ENCODE measurements at places on chromosomes 12 and 14.

DNA sequence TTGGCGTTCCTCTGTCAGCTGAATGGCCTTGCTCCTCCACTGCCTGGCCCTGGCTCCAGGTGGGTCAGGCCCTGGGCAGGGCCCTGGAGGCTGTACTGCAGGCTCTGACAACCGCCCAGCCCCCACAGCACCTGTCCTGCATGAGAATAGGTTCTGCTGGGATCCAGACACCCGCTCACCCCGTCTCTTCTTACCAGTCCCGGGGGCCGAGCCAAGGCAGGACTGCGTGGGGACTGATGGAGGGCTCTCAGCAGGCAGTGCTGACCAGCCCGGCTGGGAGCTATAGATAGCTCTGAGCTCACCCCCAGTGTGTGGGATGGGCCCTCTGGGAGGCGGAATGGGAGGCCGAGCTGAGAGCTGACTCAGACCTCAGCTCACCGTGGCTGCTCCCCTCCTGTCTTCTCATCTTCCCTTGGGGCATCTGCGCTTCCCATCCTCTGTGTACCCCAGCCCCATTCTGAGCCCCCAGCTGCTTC lies 39.6 kb downstream of the TEAD4 start:
- DNase-seq, result peak; percentile 16

GRCh38 chr14:68657300-68658028 lies 135.4 kb downstream of the ZFP36L1 start:
- DNase-seq, result no peak

DNA sequence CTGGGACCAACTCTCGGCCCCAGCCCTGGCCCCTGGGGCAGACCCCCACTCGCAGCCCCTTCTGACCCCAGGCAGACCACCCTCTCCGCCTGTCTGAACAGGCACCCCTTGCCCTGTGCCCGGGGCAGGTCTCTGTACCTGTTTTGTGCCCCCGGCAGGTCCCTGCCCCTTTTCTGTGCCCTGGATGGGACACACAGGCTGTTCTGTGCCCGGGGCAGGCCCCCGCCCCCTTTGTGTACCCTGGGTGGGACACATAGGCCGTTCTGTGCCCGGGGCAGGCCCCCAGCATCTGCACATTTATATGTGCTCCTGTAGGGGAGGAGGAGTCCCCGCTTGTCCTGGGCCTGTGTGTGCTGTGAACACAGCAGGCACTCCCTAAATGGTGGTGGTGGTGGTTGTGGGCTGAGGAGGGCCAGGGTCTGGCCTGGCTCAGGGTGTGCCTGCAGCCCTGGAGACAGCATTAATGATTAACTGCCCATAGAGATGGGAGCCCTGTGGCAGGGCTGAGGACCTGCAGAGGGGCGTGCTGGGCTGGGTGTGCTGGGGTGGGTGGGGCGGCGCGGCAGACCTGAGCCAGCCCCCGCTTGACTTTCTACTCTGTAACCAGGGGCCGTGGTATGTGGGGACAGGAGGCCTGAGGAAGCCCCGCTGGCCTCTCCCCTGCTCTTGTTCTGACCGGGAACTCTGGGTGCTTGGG lies 3.7 kb downstream of the FBRSL1 start:
- no peak for DNase-seq

DNA sequence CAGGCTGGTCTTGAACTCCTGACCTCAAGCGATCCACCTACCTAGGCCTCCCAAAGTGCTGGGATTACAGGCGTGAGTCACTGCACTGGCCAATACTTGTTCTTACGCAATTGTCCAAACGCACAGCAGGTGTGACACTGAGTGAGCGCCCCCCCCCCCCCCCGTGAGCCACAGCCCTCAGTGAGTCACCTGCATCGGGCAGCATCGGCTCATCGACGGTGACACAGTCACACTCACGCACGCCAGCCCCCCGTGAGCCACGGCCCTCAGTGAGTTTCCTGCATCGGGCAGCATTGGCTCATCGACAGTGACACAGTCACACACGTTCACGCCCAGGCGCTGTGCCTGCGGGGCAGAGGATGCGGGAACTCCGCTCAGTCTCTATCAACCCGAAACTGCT lies 42.5 kb downstream of the GALNT9 start:
- no peak for DNase-seq

DNA sequence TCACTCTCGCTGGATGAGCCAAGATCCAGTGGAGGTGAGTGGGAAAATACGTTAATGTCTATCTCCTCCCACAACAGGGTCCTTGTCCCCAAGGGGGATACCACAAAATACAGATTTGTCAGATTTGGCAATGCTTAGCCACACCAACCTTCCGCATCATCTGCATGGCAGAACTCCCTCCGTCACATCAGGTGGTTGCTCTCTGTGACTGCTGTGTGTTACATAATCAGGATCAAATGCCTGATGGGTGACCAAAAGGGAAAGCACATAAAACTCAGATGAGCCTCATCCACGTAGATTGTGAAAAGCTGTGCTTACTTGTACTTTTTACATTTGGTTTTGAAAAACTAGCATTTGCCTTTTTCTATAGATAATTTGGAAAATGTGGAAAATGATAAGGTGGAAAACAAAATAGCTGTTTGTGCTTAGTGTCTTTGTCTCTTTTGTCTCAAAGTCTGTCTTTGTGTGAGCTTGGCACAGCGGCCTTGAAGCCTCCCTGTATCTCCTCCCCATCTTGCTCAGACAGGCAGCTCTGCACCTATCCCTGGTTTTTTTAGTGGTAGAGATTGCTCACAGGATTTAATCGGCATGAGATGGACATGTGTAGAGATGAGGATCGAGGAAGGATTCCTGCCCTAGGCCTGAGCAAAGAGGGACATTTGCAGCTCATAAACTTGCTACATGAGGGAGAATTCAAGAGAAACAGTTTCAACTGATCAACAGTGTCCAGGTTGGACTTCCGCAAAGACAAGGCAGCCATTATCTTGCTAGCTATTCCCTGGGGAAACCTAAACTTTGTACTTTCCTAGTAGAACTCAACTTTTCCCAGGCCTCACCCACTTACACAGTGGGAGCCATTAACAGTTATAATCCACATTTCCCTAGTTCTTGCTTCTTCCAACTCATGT lies 3.6 kb upstream of the FGF6 start:
- DNase-seq, result no peak

DNA sequence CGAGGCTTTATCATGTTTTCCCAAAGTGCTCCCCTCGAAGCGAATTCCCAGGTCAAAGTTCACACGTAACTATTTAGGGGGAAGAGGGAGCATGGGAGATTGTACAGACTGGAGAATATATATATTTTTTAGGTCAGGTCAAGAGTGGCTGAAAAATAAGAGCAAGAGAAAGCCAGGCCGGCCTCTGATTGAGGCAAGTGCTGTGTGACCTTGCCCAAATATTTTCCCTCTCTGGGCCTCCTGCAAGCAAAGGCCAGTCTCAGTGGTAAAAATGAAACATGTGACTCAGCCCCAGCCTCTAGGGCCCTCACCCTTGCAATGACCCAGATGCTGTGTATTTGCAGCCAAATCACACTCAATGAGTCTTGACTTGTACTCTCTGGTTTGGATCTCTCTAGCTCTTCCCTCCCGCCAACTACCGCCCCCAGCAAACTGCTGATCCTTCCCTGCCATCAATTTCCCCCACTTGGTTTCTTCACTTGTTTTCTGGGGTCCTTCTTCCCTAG lies 34.1 kb downstream of the SMUG1 start:
- DNase-seq, result no peak

DNA sequence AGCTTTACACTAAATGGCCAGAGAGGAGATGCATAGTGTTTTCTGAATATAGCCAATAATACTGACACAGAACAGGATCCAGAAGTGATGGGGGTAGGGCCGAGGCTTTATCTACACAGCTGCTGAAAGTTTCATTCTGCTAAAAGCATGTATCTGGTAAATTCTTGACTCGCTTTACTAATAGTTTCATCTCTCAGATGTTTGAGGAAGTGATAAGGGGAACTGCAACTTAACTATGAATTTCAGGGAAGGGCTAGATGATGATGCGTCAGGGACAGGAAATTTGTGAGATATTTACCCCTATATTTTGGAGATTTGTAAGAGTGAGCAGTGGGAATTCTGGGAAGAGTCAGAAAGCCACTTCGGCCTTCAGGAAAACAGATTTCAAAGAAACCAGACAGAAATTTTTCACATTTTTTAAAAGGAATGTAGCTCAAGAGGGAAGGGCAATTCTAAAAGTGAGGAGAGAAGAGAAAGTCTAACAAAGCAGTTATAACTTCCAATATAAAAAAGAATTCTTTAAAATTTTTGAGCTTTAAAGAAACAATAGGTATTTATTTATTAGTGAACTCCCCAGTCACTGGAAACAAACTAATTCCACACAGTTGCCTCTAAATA lies 243.1 kb downstream of the BCAT1 start:
- no peak for DNase-seq

All from BJ (cell line).